ENCODE measurements at places on chromosomes 7 and 10.
A peak's percentile ranks its signal among the peaks of the same experiment; 100 is the strongest.

- peak; percentile 45 for DNase-seq
Measured at GRCh38 chr10:84156768-84157167, 16.8 kb upstream of the GPR15LG start.

DNA sequence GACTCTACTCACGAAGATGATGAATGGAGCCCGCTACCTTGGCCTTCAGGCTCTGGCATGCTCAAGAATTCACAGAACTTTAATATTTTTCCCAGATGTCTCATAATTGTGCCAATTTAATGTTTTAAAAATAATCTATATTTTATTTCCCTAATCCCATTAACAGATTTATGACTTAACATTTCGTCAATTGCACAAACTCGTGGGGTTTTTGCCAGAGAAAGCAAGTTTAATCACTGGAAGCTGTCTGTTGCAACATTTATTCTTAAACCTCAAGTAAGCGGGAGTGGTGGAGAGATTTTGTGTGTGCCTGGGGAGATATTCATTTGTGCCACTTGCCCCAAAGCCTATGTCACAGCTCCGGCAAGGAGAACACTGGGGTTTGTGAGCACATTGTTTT is 117.9 kb downstream of the TEX36 start:
- no peak for DNase-seq

GRCh38 chr7:5396999-5397663 is 26.5 kb downstream of the TNRC18 start:
- peak; percentile 96 for DNase-seq

- no peak for DNase-seq
Measured at GRCh38 chr10:79985481-79986072, 36.7 kb upstream of the SFTPD start.

DNA sequence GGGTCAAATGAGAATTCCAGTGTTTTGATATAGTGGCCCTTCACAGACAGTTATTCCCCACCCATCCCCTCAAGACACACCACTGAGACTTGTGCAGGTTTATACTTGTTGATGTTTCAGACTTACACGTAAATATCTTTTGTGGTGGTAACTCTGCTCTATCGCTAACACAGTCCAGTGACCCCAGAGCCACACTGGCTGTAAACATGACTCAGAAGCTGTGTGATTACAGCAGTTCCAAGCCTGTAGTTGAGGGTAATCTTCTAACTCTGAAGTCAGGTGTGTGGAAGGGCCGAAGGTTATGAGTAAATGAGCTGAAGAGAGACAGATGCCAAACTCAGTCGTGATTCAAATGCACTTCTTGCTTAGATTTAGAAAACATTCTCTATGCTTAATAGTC is 19.4 kb downstream of the NOBOX start:
- DNase-seq: no peak

- peak; percentile 68 for DNase-seq
Measured at GRCh38 chr7:70788276-70788675, 343.7 kb upstream of the GALNT17 start.

- DNase-seq: no peak
Measured at GRCh38 chr7:120723465-120724385, 134.2 kb downstream of the TSPAN12 start.

- no peak for DNase-seq
Measured at GRCh38 chr7:75977743-75978142, 16.7 kb downstream of the TMEM120A start.
